ENCODE measurements at places on chromosomes 4 and X. TPM values are rescaled to one million over a fixed set of nuclear protein-coding genes. Genes with fewer than 3 reads are reported as not detected.

Gene CXCL6
- total RNA-seq: not detected

Gene SYN1
- total RNA-seq: 2.4 TPM

Gene XK
- total RNA-seq: 0.36 TPM

Gene PLXNB3
- total RNA-seq: 1.5 TPM

Gene ZBTB33
- total RNA-seq: 16.3 TPM

Gene TFDP3
- total RNA-seq: not detected

Gene LARP7
- 43.6 TPM for total RNA-seq

Gene KLB
- 0.54 TPM for total RNA-seq

Gene SCOC
- total RNA-seq: 97.1 TPM

Gene TCP11X2
- total RNA-seq: not detected

Gene FAAH2
- not detected for total RNA-seq

Gene NPY1R
- total RNA-seq: 1.9 TPM

Gene SSX1
- total RNA-seq: not detected

Gene IDH3G
- 63.0 TPM for total RNA-seq

Gene NRK
- 0.09 TPM for total RNA-seq

Gene BEX2
- 78.3 TPM for total RNA-seq

DNA sequence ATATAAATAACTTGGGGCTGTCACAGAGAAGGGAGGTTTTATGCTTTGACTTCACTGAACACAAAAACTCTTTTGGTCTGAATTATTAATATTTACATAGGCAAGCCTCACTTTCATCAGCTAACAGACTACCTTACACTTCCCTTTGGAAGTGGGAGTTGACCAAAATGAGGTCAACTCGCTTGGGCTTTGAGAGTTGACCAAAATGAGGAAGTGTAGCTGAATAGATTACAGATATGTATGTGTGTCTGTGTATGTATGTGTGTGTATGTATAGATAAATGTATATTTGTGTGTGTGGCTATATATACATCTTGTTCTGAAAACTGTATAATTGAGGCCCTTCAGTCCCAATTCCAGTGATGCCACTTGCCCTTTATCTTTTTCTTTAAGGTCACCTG, 113.3 kb upstream of the IL13RA1 start:
- ATAC-seq: no peak

DNA sequence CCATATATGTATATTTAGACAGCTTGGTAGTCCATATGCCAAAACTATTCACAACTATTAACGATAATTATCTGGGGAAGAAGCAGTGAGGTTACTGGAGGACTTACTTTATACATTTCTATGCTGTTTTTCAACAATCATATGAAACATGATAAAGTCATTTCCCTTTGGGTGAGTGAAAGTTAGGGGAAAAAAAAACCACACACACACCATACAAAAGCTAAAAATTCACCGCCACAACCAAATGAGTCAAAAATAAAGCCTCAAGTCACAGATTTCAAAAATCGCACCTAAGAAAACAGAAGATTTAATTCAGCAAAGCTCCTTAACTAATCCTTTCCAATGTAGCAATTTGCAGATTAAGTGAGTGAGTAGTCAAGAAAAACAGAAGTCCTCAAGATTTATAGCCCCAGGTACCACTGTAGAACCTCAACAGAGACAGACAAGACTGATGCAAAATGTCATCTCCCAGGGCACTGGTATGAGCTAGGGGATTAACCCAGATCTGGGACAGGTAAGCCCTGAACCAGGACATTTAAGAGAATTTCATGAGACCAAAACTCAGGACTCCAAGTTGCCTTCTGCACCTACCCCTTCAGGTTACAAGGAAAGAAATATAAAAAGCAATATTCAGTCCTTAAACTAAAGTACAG, 35.1 kb downstream of the SYTL4 start:
- no peak for ATAC-seq

- no peak for ATAC-seq
Observed at GRCh38 chrX:45903781-45904201, 641.4 kb downstream of the ZNF674 start.

GRCh38 chrX:125953814-125954213, 212.3 kb downstream of the DCAF12L2 start:
- ATAC-seq: no peak

- ATAC-seq: peak; percentile 61
Observed at GRCh38 chr4:51831133-51831532, 11.8 kb upstream of the DCUN1D4 start.

DNA sequence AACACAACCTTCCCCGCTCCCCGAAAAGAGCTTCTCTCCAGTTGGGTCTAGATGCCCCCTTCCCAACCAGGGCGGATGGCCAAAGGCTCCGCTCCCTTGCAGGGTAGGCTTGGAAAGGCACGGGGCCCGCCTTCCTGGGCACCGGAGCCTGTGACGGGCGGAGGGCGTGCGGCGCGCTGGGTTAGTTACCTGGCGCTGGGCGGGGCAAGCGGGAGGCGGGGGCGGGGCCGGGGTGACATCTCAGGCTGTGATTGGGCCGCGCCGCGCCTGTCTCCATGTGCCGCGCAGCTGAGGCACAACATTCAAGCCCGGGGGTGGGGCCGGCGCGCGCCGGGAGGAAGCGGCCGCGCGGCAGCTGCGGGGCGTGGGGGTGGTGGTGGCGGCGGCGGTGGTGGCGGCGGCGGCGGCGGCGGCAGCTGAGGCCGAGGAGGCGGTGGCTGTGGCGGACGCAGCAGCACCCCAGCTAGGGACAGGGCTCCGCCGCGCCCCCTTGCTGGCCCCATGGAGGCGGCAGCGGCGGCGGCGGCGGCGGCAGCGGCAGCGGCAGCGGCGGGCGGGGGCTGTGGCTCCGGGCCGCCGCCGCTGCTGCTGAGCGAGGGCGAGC, at the start of gene REPS2:
TSS of gene REPS2 (plus strand) at position 298 of the 604 bp plus-strand sequence. CDS start at position 502, 204 bp downstream.
- ATAC-seq: peak; percentile 94

DNA sequence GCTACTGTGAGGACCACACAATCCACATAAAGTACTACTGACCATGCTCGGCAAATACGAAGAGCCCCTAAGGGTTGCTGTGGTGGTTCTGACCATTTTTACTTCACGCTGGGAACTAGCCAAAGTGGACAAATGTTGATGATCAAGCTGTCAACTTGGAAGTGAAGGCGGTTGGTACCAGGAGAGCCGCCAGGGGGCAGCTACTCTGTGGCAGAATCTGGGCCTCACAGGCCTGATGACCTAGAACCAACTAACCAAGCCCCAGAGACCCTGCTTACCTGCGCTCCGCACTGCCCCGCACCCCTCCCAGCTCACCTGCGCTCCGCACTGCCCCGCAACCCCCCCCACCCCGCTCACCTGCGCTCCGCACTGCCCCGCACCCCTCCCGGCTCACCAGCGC, 5.6 kb downstream of the GAK start:
- ATAC-seq: no peak

DNA sequence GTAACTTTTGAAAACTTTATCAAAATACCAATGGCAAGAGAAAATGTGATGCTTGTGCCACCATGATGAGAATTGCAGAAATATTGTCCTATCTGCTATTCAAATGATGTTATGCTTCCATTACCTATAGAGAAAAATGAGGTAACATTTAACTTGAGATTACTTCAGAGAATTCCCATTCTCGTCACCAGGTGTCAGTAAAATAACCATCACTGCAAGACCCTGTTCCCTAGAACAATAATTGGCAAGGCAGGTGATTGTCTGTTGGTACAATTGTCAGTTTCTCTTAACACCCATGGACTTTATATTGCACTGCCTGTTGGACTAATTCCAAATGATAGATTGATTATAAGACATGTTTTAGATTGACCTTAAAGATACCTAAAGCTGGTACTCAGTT, 179.9 kb downstream of the GABRG1 start:
- ATAC-seq: no peak

GRCh38 chr4:11218692-11219091, 210.0 kb downstream of the HS3ST1 start:
- no peak for ATAC-seq

GRCh38 chrX:48802905-48803200, 986 bp downstream of the HDAC6 start:
- ATAC-seq: no peak

- ATAC-seq: peak; percentile 33
Observed at GRCh38 chr4:13483768-13484121, 395 bp downstream of the RAB28 start.

DNA sequence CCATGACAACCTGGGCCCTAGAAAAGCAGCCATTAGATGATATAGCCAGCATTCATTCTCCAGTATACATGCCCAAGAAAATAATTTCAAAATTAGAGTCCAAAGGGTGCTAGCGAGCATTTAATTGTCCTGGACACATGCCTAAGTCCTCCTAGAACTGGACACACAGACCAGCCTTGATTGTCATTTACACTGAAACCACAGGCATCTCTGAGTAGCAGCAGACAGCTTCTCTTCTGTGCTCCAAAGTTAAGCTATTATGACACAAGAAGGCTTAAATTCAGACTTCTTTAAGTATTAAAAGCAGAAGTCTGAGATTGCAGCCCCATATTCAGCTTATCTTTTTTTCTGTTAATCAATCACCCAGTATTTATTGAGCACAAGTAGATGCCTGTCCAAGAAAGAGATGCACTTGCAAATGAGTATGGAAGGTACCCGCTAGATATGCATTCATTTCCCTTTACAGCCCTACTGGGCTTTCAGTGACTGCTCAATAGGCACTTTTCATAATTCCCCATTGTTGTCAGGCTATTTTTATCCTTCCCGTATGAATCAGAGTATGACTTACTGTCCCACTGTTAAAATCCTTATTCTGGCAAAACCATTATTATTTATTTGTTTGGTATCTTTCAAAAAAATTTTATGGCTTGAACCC, 374.1 kb downstream of the FBXW7 start:
- peak; percentile 75 for ATAC-seq

- no peak for ATAC-seq
Observed at GRCh38 chrX:56000729-56001128, 231.4 kb upstream of the KLF8 start.

DNA sequence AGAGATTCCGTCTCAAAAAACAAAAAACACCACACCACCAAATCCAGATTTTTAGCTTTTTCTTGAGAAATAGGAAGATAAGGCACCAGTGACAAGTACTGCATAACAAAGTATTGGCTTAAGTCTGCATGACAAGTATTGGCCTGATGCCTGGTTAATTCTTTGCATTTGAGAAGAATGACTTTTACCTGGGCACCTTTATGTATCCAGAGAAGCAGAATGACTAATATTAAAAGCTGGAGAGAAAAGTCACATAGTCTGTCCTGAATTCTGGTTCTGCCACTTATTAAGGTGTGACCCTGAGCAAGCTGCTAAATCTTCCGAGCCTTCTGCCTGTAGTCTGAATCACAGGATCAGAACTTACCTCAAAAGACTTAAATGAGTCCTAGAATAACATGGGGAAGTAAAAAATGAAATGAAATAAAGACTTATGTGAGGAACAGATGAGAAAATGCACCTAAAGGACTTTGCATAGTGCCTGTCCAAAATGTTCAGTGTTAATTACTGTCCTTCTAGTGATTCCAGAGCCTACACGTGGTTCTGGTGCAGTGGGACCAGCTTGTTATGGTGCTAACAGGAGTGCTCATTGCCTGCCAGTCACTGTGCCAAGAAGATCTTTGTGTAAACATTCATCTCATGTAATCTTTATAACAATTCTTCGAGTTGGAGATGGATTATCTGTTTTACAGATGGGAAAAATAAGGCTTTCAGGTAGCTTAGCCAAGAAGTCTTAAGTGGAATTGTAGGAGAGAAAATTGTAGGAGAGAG, 31.6 kb downstream of the UGDH start:
- no peak for ATAC-seq

DNA sequence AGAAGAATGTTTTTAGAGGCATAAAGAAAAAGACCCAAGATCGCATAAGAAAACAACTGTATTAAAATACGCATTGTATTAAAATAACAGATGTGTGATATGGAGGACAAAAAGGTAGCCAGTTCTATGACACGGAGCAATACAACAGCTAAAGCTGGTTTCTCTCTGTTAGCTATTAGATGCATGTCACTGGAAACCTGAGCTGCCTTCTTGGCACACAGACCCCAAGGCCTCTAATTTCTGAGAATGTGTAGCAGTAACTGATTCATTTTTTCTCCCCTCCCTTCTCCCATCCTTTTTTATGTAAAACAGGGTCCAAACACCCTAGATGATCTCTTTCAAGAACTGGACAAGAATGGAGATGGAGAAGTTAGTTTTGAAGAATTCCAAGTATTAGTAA, 4.1 kb downstream of the S100G start:
- ATAC-seq: no peak

- ATAC-seq: peak; percentile 57
Observed at GRCh38 chrX:67543818-67544217, at the start of gene AR. TSS of gene AR (plus strand) at chrX:67544021. CDS start at chrX:67545147, 1,126 bp downstream.

- no peak for ATAC-seq
Observed at GRCh38 chr4:51851937-51852290, 9.0 kb downstream of the DCUN1D4 start.

- ATAC-seq: no peak
Observed at GRCh38 chr4:141642063-141642462, 5.7 kb downstream of the IL15 start.

- ATAC-seq: no peak
Observed at GRCh38 chr4:8356856-8357255, 83.7 kb downstream of the ACOX3 start.

- ATAC-seq: no peak
Observed at GRCh38 chr4:159390648-159391047, 287.8 kb downstream of the RAPGEF2 start.

DNA sequence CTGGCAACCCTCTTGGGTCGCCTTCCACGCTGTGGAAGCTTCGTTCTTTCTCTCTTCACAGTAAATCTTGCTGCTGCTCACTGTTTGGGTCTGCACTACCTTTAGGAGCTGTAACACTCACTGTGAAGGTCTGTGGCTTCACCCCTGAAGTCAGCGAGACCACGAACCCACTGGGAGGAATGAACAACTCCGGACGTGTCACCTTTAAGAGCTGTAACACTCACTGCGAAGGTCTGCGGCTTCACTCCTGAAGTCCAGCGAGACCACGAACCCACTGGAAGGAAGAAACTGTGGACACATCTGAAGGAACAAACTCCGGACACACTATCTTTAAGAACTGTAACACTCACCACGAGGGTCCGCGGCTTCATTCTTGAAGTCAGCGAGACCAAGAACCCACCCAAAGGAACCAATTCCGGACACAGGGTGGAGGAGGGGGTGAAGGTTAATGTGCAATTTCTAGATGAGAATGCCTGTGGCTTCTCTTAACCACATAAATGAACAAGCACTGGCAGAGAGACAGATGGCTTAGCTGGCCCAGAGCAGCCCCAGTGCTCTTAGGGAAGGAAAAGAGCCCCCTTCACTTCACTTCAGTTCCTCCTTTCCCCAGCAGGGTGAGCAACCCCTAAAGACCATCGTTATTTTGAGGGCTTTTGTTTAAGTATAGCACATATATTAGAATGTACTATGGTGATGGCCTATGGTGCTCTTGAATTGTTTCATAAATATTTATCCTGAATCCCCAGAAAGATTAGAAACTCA, 73.0 kb downstream of the LUZP4 start:
- no peak for ATAC-seq

DNA sequence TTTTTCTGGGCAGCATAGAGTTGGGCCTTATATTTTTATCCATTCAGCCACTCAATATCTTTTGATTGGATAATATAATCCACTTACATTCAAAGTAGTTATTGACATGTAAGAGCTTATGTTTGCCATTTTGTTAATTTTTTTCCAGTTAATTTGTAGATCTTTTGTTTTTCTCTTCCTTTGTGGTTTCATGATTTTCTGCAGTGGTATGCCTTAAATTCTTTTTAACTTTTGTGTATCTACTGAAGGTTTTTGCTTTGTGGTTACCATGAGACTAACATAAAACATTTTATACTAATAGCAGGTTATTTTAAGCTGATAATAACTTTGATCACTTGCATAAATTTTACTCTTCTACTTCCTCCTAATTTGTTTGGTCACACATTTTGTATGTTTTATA, 140.8 kb upstream of the GATB start:
- no peak for ATAC-seq

Measured in motor neuron (in vitro differentiated cells).